ENCODE measurements at places on chromosomes 3 and 15. TPM values are rescaled to one million over a fixed set of nuclear protein-coding genes. Genes with fewer than 3 reads are reported as not detected.

The P2RY14 gene
- not detected for polyA plus RNA-seq

- no peaks in the 10 kb centered on the region for H3K36me3 ChIP-seq
- DNase-seq, result peak; percentile 0
- H3K27ac ChIP-seq, result no peak overlapping the region
- H3K4me1 ChIP-seq, result no peaks in the 10 kb centered on the region
- H3K4me3 ChIP-seq, result no peak overlapping the region
Measured at GRCh38 chr3:146682171-146682570, 77.0 kb upstream of the PLSCR5 start.

GRCh38 chr3:57673156-57673555 is 19.7 kb downstream of the DENND6A start:
- no peaks in the 10 kb centered on the region for H3K27me3 ChIP-seq
- no peak overlapping the region for H3K4me3 ChIP-seq
- no peak for DNase-seq
- no peak overlapping the region for H3K27ac ChIP-seq
- H3K36me3 ChIP-seq, result peaks cover 2% of the 10 kb centered on the region

- no peak overlapping the region for H3K4me3 ChIP-seq
- no peaks in the 10 kb centered on the region for H3K27me3 ChIP-seq
- no peak for DNase-seq
- no peak overlapping the region for H3K27ac ChIP-seq
- H3K4me1 ChIP-seq, result no peaks in the 10 kb centered on the region
Measured at GRCh38 chr15:28943611-28944230, 57.9 kb downstream of the APBA2 start.

The SERF2 gene
- 2,655 TPM for polyA plus RNA-seq

The SCG3 gene
- 0.02 TPM for polyA plus RNA-seq

GRCh38 chr3:14761121-14761672 is 57.6 kb upstream of the FGD5 start:
- H3K4me1 ChIP-seq, result no peaks in the 10 kb centered on the region
- DNase-seq, result no peak
- H3K27ac ChIP-seq, result no peak overlapping the region
- no peak overlapping the region for H3K4me3 ChIP-seq
- H3K27me3 ChIP-seq, result peaks cover 1% of the 10 kb centered on the region

DNA sequence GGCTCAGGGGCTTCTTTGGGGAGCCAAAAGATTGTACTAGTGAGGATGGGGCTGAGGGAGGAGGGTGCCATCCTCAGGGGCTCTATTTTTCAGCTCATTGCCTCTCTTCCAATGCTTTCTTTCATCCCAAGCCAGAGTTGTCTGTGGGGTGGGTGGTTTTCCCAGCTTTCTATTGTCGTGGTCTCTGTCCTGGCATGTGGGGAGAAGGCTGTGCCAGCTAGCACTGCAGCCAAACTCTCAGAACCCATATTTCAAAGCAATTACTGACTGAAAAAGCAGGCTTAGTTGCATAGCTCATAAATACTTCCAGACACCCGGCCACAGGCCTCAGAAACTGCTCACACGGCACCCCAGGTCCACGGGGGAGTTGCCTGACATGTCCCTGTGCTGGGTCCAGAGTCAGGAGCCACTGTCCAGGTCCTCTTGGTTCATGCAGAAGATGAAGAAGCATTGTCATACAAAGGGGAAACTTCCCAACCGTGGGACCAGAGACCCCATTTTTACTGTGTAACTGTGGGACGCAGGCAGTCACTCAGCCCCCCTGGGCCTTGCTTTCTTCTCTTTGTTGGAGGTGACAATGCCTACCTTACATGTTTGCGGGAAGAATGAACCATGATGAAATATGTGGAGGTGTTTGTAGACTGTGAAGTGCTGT is 27.6 kb downstream of the FGD5 start:
- H3K4me1 ChIP-seq, result no peaks in the 10 kb centered on the region
- no peak overlapping the region for H3K4me3 ChIP-seq
- DNase-seq, result no peak
- no peak overlapping the region for H3K27ac ChIP-seq
- H3K36me3 ChIP-seq, result no peaks in the 10 kb centered on the region

DNA sequence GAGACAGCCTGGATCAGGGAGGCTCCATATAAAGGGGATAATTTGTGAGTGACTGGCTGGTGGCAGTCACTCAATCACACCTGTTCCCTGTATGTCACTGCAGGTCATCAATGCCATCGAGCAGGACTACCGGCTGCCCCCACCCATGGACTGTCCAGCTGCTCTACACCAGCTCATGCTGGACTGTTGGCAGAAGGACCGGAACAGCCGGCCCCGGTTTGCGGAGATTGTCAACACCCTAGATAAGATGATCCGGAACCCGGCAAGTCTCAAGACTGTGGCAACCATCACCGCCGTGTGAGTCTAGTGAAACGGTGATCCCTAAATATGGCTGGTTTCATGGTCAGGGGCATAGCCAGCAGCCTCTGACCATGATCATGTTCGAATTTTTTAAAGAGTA is 453.2 kb downstream of the EPHB1 start:
- DNase-seq, result no peak
- H3K36me3 ChIP-seq, result no peaks in the 10 kb centered on the region
- no peaks in the 10 kb centered on the region for H3K27me3 ChIP-seq
- no peaks in the 10 kb centered on the region for H3K4me1 ChIP-seq
- H3K27ac ChIP-seq, result no peak overlapping the region
- no peak overlapping the region for H3K4me3 ChIP-seq

DNA sequence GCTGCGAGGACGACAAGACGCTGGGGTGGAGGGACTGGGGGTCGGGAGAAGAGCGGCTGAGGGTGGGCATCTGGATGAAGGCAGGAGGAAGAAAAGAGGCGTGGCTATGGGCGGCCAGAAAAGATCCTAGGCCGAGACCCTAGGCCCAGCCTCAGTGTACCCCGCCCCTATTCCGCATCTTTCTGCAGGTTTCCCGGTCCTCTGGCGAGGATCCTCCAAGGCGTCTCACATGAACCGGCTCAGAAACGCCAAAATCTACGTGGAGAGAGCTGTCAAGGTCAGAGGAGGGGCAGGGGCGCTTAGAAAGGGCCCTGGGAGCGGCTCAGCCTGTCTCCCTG is 340 bp downstream of the TTLL3 start:
- peak overlapping the region; percentile 43 for H3K27ac ChIP-seq
- H3K4me3 ChIP-seq, result peak overlapping the region; percentile 46
- DNase-seq, result no peak
- H3K27me3 ChIP-seq, result no peaks in the 10 kb centered on the region
- peaks cover 7% of the 10 kb centered on the region for H3K4me1 ChIP-seq

- H3K36me3 ChIP-seq, result peaks cover 12% of the 10 kb centered on the region
- no peak for DNase-seq
- H3K27me3 ChIP-seq, result no peaks in the 10 kb centered on the region
- H3K4me1 ChIP-seq, result no peaks in the 10 kb centered on the region
Measured at GRCh38 chr15:58694641-58695398, 54.7 kb downstream of the ADAM10 start.

DNA sequence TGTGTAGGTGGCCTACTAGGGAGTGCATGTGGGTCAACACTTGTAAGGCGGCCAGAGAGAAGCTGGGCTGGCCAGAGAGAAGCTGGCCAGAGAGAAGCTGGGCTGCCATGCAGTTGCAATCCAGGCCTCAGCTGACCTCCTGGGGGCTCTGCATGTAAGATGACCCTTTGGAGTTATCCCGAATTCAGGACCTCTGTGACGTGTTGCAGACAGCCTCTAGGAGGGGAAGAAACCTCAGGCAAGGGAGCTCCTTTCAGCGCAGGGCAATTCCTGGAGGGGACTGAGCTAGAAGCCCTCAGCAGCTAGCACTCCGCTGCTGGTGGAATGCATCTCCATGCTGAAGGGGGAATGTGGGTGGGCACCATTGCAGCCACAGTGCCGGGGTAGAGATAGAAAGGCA is 15.8 kb upstream of the KBTBD12 start:
- no peaks in the 10 kb centered on the region for H3K36me3 ChIP-seq
- H3K27ac ChIP-seq, result no peak overlapping the region

The GPR27 gene
- not detected for polyA plus RNA-seq

- no peaks in the 10 kb centered on the region for H3K27me3 ChIP-seq
- DNase-seq, result no peak
- H3K27ac ChIP-seq, result no peak overlapping the region
- peaks cover 13% of the 10 kb centered on the region for H3K4me1 ChIP-seq
- no peaks in the 10 kb centered on the region for H3K36me3 ChIP-seq
Measured at GRCh38 chr15:101111570-101112262, 140.1 kb downstream of the CHSY1 start.

GRCh38 chr3:140706360-140706759 is 28.5 kb downstream of the TRIM42 start:
- H3K4me3 ChIP-seq, result no peak overlapping the region
- H3K4me1 ChIP-seq, result no peaks in the 10 kb centered on the region
- no peaks in the 10 kb centered on the region for H3K36me3 ChIP-seq
- no peak overlapping the region for H3K27ac ChIP-seq

The AHSG gene
- not detected for polyA plus RNA-seq

- peak; percentile 57 for DNase-seq
- peaks cover 30% of the 10 kb centered on the region for H3K36me3 ChIP-seq
- peaks cover 37% of the 10 kb centered on the region for H3K4me1 ChIP-seq
- H3K27me3 ChIP-seq, result no peaks in the 10 kb centered on the region
Measured at GRCh38 chr3:46936733-46937250, 39.8 kb downstream of the CCDC12 start.

DNA sequence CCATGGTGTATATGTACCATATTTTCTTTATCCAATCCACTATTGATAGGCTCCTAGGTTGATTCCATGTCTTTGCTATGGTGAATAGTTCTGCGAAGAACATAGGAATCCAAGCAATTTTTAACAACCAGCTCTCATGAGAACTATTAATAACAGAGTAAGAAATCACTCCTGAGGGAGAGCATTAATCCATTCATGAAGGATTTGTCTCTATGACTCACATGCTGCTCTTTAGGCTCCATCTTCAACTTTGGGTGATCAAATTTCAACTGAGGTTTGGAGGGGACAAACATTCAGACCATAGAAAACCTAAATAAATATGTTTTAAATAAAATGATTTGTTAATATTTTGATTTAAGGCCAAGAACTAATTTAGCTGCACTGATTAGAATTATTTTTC is 147.4 kb downstream of the NSUN3 start:
- no peaks in the 10 kb centered on the region for H3K4me1 ChIP-seq
- no peak for DNase-seq
- no peaks in the 10 kb centered on the region for H3K36me3 ChIP-seq
- no peak overlapping the region for H3K27ac ChIP-seq

Measured in IMR-90 (cell line).